ENCODE measurements at places on chromosomes 6 and 20. TPM values are rescaled to one million over a fixed set of nuclear protein-coding genes. Genes with fewer than 3 reads are reported as not detected.

Gene ANGPT4
- 0.23 TPM for total RNA-seq

Gene GMDS
- total RNA-seq: 4.5 TPM

Gene EFCAB8
- total RNA-seq: not detected

Gene PDE7B
- 4.8 TPM for total RNA-seq

Gene TRERF1
- 1.1 TPM for total RNA-seq

Gene RRAGD
- 116 TPM for total RNA-seq

Gene ZSCAN23
- total RNA-seq: 0.48 TPM

Gene DOK5
- 5.2 TPM for total RNA-seq

Gene SLC32A1
- total RNA-seq: not detected

Gene ECT2L
- total RNA-seq: 4.3 TPM

Gene C20orf202
- total RNA-seq: 0.28 TPM

Gene CST1
- not detected for total RNA-seq

Gene ZC2HC1B
- total RNA-seq: not detected

- DNase-seq: no peak
Measured at GRCh38 chr20:43680981-43681380, 14.1 kb downstream of the MYBL2 start.

GRCh38 chr6:71579902-71580301 lies 291.3 kb downstream of the OGFRL1 start:
- no peak for DNase-seq

GRCh38 chr6:101281266-101281665 lies 112.2 kb upstream of the GRIK2 start:
- DNase-seq: no peak

DNA sequence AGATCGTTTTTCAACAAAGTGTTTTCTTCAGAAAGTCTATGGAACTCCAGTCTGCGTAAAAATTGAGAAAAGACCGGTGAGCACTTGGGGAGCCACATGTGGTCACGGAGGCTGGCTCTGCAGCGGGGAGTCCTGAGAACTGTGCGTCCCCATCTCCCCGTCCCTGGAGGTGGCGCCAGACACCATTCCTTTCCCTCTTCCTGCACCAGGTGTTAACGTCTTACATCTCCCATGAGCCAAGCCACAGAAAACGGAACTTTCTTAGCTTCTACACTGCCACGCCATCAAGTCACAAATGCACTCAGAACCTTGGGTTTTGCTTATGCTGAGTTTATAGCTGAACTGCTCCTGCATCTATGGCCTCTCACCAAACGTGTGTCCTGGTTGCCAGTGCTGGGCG lies 62.6 kb downstream of the GINS1 start:
- no peak for DNase-seq

GRCh38 chr6:82017288-82017687 lies 230.3 kb downstream of the IBTK start:
- DNase-seq: no peak

DNA sequence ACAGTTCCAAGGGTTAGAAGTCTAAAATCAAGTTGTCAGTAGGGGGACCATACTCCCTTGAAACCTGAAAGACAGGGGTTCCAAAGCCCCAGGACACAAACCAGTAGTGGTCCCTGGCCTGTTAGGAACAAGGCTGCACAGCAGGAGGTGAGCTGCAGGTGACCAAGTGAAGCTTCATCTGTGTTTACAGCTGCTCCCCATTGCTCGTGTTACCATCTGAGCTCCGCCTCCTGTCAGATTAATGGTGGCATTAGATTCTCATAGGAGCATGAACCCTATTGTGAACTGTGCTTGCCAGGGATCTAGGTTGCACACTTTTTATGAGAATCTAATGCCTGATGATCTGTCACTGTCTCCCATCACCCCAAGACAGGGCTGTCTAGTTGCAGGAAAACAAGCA lies 25.3 kb upstream of the SIM1 start:
- no peak for DNase-seq

DNA sequence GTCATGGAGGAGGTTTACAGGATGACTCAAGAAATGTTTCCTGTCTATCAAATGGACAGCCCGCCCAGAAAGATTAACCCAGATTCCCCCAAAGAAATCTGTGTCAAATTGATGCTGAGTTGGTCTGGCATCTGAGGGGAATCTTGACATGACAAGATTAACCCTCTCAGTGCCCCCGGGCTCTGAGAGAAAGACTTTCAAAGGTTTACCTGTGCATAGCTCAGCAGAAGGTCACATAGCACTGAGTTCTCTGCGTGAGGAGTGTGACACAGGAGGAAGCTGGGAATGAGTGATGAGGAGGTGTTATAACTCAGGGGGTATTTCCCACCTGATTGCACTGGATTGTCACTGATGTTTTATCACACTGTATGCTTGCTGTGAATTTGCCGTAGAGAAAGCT lies 601.2 kb downstream of the DHX35 start:
- DNase-seq: no peak

GRCh38 chr20:46323557-46323956 lies 15.3 kb upstream of the CDH22 start:
- no peak for DNase-seq

DNA sequence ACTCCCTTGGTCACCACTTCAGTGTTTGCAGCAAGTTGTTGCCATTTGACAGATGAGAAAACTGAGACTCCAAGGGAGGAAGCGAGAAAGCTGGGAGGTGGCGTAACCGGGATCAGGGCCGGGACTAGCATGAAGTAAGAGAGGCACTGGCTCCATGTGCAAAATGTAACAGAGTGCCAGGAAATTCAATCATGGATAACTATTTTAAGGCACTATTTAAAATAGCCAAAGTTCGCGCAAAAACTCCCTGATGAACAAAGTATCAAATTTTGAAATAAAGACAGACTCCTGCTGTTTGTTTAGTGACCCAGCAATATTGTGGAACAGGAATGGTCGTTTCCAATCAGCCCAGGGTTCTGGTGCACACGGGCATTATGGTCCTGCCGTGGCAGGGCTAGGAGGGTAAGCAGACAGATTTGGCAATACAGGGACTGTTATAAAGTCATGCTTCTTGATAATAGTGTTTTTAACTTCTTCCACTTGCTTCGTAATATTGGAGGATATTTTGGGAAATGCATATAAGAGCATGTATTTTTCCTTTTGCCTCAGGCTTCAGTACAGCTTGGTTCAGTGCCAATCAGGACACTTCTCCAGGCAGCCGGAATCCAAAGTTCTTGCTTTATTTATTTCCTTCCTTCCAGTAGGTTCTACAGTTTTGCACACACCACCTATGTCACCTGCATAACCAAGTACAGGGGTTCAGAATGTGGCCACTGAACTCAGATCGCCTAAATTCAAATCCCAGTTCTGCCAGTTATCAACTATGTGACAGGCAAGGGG lies 141.6 kb downstream of the EYA2 start:
- no peak for DNase-seq

DNA sequence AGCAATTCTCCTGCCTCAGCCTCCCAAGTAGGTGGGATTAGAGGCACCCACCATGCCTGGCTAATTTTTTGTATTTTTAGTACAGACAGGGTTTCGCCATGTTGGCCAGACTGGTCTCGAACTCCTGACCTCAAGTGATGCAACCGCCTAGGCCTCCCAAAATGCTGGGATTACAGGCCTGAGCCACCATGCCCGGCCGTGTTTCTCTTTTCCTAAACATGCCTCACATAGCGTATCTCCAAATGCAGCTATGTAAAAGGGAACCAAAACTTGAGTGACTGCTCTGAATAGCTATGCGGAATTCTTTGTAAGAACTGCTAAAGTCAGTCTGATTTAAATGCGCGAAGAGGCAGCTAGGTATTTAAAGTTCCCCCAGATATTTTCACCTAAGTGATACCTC lies 20.5 kb downstream of the BPIFA2 start:
- DNase-seq: no peak

GRCh38 chr6:148464319-148465010 lies 121.8 kb downstream of the SASH1 start:
- DNase-seq: peak; percentile 55

DNA sequence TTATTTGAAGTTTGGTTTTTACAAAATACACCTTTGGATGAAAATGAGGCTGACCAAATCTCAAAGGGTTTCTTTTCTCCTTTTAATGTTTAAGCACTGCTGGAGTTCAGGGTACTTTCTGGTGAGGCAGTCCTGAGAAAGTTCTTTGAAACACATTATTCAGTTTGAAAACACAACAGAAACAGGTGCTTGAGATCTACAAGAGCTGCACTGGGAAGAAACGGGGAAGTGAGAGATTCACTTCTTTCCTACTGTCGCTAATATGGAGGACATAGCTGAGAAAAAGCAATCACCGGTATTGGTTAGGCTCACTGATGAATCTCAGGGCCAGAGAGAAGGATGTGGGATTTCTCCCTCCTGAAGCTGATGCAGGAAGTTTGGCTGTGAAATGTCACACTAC lies 22.9 kb upstream of the TMEM170B start:
- no peak for DNase-seq

- no peak for DNase-seq
Measured at GRCh38 chr6:154247119-154247861, 109.3 kb downstream of the IPCEF1 start.

DNA sequence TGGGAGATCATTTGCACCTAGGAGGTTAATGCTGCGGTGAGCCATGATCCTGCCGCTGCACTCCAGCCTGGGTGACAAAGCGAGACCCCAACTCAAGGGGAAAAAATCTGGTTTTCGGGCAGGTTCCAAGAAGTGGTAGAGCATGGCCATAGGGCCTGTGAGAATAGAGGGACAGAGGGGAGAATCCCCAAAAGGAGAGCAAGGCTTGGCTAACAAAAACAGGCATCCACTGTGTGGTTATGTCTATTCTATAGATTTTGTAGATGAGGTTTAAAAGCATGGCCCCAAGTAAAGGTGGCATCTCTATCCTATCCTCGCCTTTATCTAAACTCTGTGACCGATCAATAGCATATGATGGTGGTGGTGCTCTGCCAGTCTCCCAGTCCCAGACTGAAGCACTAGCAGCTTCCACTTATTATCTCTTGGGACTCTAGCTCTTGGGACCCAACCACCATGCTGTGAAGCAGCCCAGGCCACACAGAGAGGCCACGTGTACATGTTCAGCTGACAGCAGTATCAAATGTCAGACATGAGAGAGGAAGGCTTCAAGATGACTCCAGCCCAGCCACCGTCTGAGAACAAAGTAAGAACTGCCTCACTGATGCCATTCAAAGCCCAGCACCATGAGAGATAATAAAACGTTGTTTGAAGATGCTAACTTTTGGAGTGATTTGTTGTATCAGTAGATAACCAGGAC lies 27.7 kb downstream of the EIF2S2 start:
- no peak for DNase-seq

- DNase-seq: no peak
Measured at GRCh38 chr6:73528897-73529296, 8.1 kb upstream of the EEF1A1 start.
